ENCODE measurements at places on chromosomes 2 and 18. TPM values are rescaled to one million over a fixed set of nuclear protein-coding genes. Genes with fewer than 3 reads are reported as not detected.

Gene HEATR5B
- total RNA-seq = 38.2 TPM

Gene LDLRAD4
- 36.7 TPM for total RNA-seq

Gene POTEC
- total RNA-seq = not detected

Gene ARHGAP28
- total RNA-seq = 26.0 TPM

Gene CCDC102B
- 19.6 TPM for total RNA-seq

Gene CD8A
- 0.72 TPM for total RNA-seq

Gene KCNIP3
- 8.8 TPM for total RNA-seq

Gene CNTNAP5
- 1.7 TPM for total RNA-seq

Measured in tongue (tissue), 3 donors.